H9 (cell line): ENCODE measurements at places on chromosomes 4 and X. TPM values are rescaled to one million over a fixed set of nuclear protein-coding genes. Genes with fewer than 3 reads are reported as not detected.

- no peak for DNase-seq
- peaks cover 2% of the 10 kb centered on the region; the same call in 1 of the 3 replicates for H3K36me3 ChIP-seq
- no peak overlapping the region for H3K27ac ChIP-seq
- H3K4me3 ChIP-seq: no peak overlapping the region
- no peaks in the 10 kb centered on the region for H3K4me1 ChIP-seq
Observed at GRCh38 chr4:33226133-33226532, 2506.0 kb downstream of the PCDH7 start.

DNA sequence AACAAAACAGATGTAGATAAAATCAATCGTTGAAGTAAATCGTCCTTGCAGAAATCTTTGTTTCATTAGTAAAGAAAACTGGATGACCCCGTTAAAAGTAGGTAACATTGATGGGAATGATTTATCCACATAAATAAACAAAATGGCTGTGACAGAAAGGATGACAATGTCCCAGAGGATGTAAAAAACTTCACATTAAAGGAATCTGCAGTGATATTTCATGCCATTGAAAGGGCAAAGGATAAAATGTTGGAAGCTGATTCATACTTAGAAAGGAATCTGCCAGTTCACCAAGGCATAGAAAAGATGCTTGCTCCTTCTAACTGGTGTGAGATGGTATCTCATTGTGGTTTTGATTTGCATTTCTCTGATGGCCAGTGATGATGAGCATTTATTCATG lies 24.2 kb upstream of the EPGN start:
- H3K27ac ChIP-seq: no peak overlapping the region
- no peaks in the 10 kb centered on the region for H3K27me3 ChIP-seq
- H3K36me3 ChIP-seq: no peaks in the 10 kb centered on the region
- no peaks in the 10 kb centered on the region for H3K4me1 ChIP-seq
- no peak for DNase-seq
- no peak overlapping the region for H3K4me3 ChIP-seq

GRCh38 chrX:115266300-115266699 lies 23.2 kb upstream of the LUZP4 start:
- no peaks in the 10 kb centered on the region for H3K27me3 ChIP-seq
- H3K27ac ChIP-seq: no peak overlapping the region
- no peak overlapping the region for H3K4me3 ChIP-seq
- no peaks in the 10 kb centered on the region for H3K4me1 ChIP-seq
- no peaks in the 10 kb centered on the region for H3K36me3 ChIP-seq
- no peak for DNase-seq

CT45A5 gene
- total RNA-seq: not detected in 2 replicates
